ENCODE measurements at places on chromosomes 3 and 15.

DNA sequence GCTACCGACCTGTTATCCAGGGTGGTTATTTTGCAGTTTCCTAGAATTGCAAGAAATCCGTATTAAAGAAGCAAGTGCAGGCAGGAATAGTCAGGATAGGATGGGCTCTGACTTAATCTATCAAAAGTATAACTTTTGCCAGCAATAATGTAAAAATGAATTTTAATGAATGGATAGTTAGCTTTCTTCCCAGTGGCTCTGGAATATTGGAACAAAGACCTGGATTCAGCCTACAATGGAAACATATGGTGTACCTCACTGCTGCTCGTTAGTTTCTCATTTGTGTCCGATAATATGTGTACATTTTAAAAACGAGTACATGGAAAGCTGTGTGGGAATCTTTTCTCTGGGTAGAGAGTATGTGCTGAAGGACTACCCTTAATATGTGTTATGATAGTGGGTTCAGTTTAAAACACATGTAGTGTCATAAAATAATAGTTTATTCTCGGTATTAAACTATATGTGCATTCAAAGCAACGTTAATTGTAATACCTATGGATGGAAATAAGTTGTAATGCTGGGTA is 805 bp downstream of the SERPINI1 start:
- no peak for DNase-seq

GRCh38 chr3:114660808-114661207 is 367.0 kb downstream of the TIGIT start:
- no peak for DNase-seq

DNA sequence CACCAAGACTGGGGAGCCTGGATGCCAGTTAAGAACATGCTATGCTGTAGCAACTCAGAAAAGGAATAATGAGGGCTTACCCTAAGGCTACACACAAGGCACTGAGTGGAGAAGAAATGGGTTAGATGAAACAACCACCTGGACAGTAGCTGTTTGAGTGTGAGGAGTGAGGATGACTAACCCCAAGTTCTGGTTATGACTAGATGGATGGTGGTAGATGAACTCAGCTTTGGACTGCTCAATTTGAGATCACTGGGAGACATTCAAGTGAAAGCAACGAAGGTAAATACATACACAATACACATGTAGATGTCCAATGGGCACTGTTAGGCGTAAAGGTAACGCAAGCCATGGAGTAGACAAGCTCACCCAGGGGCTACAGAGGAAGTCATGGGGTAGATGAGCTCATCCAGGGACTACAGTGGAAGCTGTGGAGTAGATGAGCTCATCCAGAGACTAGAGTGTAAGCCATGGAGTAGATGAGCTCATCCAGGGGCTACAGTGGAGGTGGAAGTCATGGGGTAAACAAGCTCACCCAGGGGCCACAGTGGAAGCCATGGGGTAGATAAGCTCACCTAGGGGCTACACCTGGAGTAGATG is 98.3 kb downstream of the ANO10 start:
- DNase-seq = no peak

DNA sequence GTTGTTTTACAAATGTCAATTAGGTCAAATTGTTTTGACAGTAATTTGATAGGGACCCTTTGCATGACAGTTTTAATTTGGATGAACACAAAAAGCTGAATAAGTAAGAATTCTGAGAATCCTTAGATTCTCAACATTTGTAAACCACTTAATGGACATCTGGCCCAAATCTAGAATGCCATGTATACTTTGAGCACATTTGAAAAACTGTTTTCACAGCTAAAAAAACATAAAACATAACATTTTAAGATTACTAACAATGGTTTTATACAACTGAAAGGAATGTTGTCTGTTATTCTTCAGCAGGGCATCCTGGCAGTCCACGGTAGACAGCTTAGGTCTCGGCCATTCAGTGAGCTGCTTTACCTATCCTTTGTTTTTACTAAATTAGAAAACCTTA is 34.5 kb upstream of the TM2D3 start:
- no peak for DNase-seq

GRCh38 chr3:4588466-4588865 is 95.3 kb downstream of the ITPR1 start:
- DNase-seq = no peak

DNA sequence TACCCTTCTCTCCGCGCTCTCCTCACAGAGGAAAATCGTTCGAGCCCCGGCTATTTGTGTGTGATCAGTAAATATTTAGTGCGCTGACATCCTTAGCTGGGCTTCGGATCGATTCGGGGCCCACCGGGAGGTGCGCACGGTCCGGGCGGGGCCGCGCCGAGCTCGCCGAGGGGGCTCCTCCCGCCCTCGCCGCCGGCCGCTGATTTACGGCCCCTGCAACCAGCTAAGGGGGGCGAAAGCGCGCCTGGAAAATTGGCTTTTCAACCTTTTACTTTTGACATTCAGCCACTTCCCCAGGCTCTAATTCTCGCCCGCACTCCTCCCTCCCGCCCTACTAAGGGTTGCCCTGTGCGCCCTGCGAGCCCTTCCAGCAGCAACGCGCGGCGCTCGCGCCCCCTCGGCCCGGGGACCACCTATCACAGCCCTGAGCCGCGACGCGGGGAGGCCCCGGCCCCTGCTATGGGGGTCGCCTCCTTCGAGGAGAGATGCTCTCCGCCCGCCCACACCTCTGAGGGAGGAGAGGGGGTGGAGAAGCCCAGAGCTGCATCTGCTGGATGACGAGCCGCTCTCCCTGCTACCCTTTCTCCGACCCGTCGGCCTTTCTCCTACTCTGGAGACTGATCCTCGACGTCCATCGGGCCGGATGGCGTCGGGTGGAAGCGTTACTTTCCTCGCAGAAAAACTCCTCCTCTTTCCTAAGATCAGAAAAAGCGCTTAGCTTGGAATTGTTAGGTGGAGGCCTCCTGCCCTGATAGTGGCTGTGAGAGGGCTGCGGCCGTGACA is 7.8 kb upstream of the NR2F2 start:
- peak; percentile 47 for DNase-seq
